ENCODE measurements at places on chromosomes 13 and 19. TPM values are rescaled to one million over a fixed set of nuclear protein-coding genes. Genes with fewer than 3 reads are reported as not detected.

The RTBDN gene
- total RNA-seq, result not detected

The ZNF577 gene
- 7.6 TPM for total RNA-seq

The TBXA2R gene
- 3.0 TPM for total RNA-seq

The HIPK4 gene
- 0.17 TPM for total RNA-seq

The GPR183 gene
- 0.07 TPM for total RNA-seq

The KMT5C gene
- 7.8 TPM for total RNA-seq

The ZNF730 gene
- 0.26 TPM for total RNA-seq

The DIAPH3 gene
- total RNA-seq, result 4.7 TPM

The IGFL1 gene
- not detected for total RNA-seq

The SPRED3 gene
- total RNA-seq, result 6.0 TPM

The GPR42 gene
- total RNA-seq, result 0.07 TPM

The MARK4 gene
- total RNA-seq, result 19.9 TPM

The PLK5 gene
- total RNA-seq, result not detected

The LILRB4 gene
- not detected for total RNA-seq

The NCLN gene
- total RNA-seq, result 52.9 TPM

The WDR87 gene
- not detected for total RNA-seq

The CASP14 gene
- not detected for total RNA-seq

The ZNF677 gene
- 14.8 TPM for total RNA-seq

The ANKLE1 gene
- total RNA-seq, result 0.52 TPM

The MYO1F gene
- 0.13 TPM for total RNA-seq

The ADM5 gene
- 0.36 TPM for total RNA-seq
